ENCODE measurements at places on chromosomes 1 and 21.

- no peak for DNase-seq
These were observed 124.8 kb upstream of the GORAB start for GRCh38 chr1:170407138-170407537.

GRCh38 chr1:203124011-203124410 is 3.5 kb upstream of the ADORA1 start:
- DNase-seq, result no peak

GRCh38 chr1:183121609-183122008 is 64.5 kb upstream of the LAMC2 start:
- no peak for DNase-seq

DNA sequence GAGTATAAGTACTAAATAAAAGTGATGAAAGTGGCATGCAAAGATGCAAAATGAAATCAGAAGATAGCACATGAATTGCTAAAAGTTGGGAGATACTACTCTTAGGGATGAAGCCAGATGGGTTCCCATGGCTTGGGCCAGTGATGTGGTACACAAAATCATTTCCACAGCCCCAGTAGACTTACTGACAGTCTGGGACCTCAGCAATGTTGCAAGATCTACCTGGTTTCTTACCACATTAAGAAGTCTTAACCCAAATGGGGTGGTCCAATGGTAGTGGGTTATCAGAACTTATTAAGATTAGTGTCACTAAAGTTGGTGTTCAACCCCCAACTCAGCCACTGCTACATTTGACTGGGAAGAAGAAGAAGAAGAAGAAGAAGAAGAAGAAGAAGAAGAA is 227.7 kb upstream of the IRF2BP2 start:
- no peak for DNase-seq

- DNase-seq, result no peak
These were observed 4.3 kb upstream of the CPLANE2 start for GRCh38 chr1:16241221-16241708.

- peak; percentile 17 for DNase-seq
These were observed 24.4 kb downstream of the OR10R2 start for GRCh38 chr1:158496374-158496773.

DNA sequence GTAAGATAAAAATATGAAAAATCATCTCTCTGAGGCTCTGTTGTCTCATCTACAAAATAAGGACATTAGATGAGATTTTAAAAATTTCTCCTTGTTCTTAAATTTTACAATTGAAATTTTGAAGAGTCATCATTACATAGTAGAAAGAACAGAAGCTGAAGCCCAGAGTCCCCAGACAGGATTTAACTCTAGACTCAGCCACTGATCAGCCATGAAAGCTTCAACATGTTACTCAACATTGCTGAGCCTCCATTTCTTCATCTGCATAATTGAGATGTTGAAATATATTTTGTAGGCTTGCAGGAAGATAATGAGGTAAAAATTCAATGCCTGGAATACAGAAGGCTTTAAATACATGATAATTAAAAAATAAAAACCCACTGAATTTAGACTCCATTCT is 633.3 kb downstream of the LMO4 start:
- no peak for DNase-seq

DNA sequence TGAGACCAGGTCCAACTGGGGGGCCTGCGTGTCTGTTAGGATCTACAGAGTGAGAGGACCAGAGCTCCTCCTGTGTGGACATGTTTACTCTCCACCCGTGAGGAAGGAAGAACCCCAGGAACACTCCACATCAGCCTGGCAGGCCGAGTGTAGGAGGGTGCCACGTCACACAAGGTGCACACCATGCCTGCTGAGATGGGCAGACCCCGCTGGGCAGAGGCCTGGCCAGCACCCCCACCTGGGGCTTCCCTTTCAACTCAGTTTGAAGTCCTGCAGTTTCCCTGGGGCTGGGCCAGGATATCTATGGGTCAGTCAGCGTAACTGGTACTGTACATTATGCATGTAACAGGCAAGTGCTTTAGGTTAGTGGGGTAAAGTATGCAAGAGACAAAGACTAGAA is 30.1 kb upstream of the PCBP3 start:
- no peak for DNase-seq

DNA sequence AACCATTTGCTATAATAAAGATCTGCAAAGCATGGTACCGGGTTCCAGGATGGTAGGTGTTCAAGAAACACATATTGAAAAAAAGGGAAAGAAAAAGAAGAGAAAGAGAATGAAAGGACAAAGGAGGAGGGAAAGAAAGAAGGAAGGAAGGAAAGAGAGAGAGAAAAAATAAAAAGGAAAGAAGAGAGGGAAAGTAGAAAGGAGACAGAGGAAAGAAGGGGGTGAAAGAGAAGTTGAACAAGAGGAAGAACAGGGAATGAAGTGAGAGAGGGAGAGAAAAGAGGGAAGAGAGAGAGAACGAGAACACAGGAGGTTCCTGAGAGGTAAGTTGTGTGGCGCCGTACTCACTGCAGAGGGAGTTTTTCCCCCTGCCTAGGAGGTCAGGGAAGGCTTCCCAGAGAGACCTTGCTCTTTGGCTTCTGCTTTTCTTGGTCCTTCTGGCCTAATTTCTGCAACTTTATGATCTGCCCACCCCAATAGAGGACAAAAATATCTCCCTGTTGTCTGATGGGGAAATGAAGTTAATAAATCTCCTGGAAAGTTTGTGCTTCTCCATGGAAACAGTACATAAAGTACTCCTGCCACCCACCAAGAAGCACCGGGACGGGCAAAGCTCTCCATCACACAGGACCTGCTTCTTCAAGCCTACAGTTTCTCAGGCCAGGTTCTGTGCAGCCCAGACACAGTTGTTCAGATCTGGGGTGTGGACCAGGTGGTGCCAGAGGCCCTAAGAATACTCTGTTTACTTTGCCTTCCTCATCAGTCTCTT is 124.8 kb downstream of the ROR1 start:
- no peak for DNase-seq

- peak; percentile 90 for DNase-seq
These were observed 156.9 kb upstream of the GJB5 start for GRCh38 chr1:34597877-34598514.

- no peak for DNase-seq
These were observed 199.6 kb downstream of the TRABD2B start for GRCh38 chr1:47797575-47797974.

DNA sequence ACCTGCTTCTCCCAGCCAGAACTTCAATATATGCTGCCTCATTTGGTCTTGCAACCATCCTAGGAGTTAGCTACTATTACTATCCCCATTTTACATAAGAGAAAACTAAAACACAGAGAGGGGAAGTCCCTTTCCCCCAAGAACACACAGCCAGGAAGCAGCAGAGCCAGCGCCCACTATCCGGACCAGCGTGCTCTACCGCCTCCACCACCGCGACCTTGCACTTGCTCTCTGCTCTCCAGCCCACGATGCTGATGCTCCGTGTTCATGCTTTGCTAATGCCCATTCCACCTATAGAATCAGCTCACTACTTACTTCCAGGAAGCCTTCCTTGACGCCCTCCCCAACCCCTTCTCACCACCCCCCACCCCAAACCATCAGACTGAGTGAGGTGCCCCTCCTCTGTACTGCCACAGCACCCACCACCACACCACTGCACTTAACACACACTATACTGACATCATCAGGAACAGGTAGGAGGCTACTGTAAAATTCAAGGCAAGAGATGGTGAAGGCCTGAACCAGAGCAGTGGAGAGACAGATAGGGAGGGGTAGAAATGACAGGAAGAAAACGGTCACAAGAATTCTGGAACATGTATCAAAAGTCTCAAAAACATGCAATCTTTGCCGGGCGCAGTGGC is 9.4 kb downstream of the TMEM53 start:
- no peak for DNase-seq

DNA sequence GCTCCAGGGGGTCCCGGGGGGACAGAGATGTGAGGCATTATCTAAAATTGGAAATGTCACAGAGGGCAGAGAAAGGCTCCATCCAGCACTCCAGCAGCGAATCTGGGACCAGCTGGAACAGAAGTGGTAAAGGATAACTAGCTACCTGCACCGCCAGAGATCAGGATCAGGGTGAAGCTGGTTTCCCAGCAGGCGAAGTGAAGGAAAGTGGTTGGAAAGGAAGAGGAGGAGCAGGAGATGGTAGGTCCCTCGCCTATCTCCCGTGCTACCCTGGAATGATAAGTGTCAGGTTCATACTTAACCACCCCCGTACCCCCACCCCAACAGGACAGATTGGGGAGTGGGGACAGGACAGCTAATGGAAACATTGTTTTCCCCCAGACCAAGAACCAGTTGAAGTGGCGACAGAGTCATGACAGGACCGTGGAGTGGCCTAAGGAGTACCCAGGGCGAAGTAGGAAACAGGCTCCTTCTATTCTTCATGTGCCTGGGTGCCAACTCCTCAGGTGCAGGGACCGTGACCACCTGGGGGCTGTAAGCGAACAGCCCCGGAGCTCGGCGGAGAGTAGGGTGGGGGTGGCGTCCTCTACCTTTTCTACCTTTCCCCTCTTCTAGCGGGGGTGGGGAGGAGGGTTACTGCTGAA is 717 bp downstream of the B4GALT3 start:
- DNase-seq, result peak; percentile 14

DNA sequence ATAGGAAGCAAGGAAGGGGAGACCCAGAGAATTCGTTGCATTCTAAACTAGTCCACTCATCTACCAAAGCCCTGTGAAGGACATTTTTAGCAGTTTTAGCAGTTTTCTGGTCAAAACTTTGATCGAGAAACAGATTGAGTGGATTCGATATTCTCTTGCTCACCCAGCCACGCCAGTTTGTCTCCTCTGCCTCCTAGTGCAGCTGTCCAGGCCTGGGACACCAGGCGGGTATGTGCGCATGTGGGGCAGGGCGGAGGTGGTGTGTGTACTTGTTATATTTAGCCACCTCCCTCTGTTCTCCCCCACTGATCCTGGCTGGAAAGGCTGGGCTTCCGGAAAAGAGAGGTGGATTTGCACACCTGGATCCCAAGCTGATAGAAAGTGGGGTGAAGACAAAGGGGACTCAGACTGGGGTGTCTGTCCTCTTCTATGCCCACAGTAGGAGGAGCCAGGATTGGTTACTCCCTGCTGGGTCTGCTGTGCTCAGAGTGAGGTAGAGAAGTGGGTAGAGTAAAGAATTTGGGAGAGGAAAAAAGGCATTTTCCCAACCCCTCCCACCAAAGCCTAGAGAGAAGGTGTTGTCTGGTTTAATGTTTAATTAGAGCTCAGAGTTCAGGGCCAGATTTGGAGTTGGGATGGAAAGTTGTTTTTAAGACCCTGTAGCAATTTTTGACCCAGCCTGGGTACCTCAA is 3.8 kb downstream of the LMNA start:
- DNase-seq, result no peak

- DNase-seq, result no peak
These were observed 108.1 kb downstream of the SLC44A5 start for GRCh38 chr1:75502776-75503175.

DNA sequence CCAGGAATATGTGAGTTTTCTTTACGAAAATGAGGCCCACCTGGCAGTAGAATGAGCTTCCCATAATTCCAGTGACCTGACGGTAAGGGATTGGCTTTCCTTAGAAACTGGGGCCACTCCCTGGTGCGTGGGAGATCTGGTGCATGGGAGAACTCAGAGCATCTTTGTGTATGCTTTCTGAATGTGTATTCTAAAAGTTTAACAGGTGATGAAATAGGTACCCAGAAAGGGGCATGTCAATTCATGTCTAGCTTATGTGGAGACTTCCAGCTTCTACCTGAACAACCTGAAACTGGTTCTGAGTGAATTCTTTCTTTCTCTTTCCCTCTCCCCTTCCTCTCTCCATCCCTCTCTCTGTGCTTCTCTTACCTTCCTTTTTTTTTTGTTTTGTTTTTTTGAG is 15.2 kb upstream of the FCRLA start:
- DNase-seq, result no peak
